ACHN (cell line): ENCODE measurements at places on chromosomes 1 and 21.

DNA sequence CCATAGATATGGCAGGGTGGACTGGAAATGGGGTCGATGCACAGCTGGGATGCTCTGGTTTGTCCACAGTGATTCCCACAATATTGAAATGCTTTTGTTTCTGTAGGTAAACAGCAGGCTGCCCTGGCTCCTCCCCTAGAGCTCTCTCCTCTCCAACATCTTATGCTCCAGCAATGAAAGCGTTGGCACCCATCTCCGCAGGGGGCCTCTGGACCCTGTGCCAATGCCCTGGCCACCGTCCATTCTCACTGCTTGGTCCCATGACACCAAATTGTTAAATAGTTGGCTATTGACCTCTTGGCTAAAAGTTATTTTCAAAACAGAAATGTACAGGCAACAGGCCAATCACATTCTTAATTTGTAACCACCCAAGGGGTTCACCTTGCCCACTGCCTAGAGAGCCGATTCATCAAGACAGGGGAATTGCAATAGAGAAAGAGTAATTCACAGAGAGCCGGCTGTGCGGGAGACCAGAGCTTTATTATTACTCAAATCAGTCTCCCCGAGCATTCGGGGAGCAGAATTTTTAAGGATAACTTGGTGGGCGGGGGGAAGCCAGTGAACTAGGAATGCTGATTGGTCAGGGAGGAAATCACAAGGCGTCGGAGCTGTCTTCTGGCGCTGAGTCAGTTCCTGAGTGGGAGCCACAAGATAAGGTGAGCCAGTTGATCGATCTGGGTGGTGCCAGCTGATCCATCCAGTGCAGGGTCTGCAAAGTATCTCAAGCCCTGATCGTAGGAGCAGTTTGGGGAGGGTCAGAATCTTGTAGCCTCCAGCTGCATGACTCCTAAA, 76.9 kb upstream of the B3GALT5 start:
- no peak for DNase-seq

- DNase-seq: no peak
These were observed 15.1 kb upstream of the DMBX1 start for GRCh38 chr1:46474570-46474969.

GRCh38 chr1:29282924-29283803, 46.8 kb downstream of the PTPRU start:
- peak; percentile 87 for DNase-seq

GRCh38 chr1:168806952-168807351, 77.9 kb upstream of the DPT start:
- DNase-seq: no peak

GRCh38 chr1:67148516-67149178, 13.9 kb upstream of the C1orf141 start:
- no peak for DNase-seq

GRCh38 chr1:168585937-168586336, 9.5 kb downstream of the XCL1 start:
- DNase-seq: no peak

GRCh38 chr21:43802713-43803313, 13.4 kb downstream of the RRP1 start:
- DNase-seq: no peak

DNA sequence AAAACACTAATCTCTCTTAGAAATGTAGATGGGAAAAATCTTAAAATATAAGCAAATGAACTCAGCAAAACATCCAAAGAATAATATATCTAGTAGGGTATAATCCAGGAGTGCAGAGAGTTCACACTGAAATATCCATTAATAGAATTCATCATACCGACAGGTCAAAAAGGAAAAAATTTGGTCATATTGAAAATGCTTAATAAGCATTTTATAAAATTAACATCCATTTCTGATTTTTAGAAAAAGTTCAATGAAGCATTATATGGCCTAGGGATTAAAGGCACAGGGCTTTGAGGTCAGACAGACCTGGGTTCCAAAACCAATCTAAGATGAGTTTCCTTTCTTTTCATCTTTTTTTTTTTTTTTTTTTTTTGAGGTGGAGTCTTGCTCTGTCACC, 16.4 kb downstream of the EPHA10 start:
- DNase-seq: no peak

- no peak for DNase-seq
These were observed 10.9 kb downstream of the TNFRSF25 start for GRCh38 chr1:6454856-6455751.

- no peak for DNase-seq
These were observed 116.0 kb downstream of the ESRRG start for GRCh38 chr1:216607067-216607697.

DNA sequence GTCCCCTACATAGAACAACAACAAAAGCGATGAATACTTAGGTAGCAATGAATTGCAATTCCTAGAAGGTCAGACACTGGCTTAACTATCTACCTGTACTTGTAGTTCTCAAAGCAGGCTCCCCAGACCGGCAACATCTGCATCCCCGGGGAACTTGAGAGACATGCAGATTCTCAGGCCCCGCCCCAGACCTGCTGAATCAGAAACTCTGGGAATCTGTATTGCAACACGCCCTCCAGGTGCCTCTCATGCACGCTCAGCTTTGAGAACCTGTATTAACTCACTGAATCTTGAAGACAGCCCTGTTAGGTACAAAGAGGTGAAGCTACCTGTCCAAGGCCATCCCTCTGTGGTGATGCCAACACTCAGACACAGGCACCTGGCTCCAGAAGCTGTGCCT, 128.1 kb downstream of the KAZN start:
- no peak for DNase-seq

DNA sequence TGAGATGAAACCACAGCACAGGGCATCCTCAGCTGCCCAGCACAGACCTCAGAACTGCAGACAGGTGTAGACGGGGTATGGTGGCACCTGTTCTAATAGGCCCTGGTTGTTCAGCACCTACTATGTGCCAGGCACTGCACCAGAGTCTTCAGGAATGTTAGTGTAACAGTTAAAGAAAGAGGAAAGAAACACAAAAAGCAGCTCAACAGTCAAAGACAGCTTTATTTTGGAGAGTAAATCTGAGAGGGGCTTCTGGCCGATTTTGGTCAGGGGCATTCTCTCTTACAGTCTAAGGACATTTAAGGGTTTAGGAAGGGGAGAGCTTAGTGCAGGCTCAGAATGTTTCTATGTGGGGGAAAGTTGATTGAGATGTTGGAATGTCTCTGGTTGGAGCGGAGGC, 45.2 kb upstream of the ACTL8 start:
- no peak for DNase-seq

DNA sequence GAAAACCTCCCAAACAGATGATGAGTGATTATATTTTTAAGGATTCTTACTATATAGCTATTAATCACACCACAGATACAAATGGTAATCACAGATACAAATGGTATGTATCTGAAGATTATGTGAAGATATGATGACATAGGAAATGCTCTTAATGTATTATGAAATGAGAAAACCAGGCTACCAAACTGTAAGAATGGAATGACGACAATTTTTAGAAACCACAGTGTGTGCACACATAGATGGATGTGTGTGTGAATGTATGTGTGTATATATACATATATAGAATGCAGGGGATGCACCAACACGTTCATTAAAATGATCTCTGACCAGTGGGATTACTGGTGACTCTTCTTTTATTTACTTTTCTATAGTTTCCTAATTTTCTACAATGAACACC, 21.5 kb upstream of the ENAH start:
- no peak for DNase-seq

DNA sequence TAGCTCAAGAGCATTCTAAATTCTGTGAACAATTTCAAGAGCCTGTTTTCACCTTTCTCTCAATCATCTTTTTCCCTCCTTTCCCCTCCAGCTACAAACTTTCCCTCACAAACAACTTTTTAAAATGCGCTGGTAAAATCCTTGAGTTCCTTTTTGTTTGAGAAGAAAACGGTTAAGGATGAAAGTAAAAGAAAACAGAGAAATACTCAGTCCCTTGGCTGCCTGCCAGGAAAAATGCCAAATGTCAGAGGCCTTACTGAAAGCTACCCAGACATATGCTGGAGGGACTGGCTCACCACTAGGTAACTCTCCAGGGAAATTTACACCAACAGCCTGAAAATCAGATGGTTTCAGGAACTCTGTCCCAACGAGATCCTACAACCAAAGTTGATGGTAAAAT, 11.0 kb upstream of the SERBP1 start:
- no peak for DNase-seq
